ENCODE measurements at places on chromosomes 7 and 10.

GRCh38 chr10:77359287-77359691, 278.3 kb downstream of the KCNMA1 start:
- no peaks in the 10 kb centered on the region for H3K36me3 ChIP-seq
- H3K4me1 ChIP-seq = peaks cover 11% of the 10 kb centered on the region
- no peak for DNase-seq
- H3K27me3 ChIP-seq = no peaks in the 10 kb centered on the region

DNA sequence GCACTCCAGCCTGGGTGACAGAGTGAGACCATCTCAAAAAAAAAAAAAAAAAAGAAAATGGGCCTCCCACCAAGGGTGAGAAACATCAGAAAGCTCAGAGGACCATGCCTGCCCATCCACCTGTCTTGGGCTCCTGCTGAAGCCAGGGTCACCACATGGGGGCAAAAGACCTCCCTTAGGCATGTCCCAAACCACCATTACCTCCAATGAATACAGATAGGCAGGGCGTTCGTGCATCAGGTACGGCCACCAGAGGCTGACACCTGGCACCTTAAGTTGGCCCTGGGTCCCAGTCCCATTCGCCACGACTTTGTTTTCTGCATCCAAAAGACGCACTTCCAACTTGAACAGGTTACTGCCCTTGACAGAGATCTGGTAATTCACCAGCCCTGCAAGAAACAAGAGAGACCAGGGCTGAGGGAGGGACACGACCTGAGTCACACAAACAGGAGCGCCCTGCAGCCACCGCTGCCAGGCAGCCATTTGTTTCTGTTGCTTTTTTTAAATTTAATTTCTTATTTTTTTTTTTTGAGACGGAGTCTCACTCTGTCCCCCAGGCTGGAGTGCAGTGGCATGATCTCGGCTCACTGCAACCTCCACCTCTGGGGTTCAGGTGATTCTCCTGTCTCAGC, 6.1 kb downstream of the GUSB start:
- peaks cover 15% of the 10 kb centered on the region for H3K36me3 ChIP-seq
- H3K27ac ChIP-seq = no peak overlapping the region

GRCh38 chr7:149625947-149626392, 128.4 kb upstream of the ZNF746 start:
- H3K27me3 ChIP-seq = peaks cover 9% of the 10 kb centered on the region
- no peak for DNase-seq
- no peak overlapping the region for H3K4me3 ChIP-seq
- H3K27ac ChIP-seq = no peak overlapping the region

DNA sequence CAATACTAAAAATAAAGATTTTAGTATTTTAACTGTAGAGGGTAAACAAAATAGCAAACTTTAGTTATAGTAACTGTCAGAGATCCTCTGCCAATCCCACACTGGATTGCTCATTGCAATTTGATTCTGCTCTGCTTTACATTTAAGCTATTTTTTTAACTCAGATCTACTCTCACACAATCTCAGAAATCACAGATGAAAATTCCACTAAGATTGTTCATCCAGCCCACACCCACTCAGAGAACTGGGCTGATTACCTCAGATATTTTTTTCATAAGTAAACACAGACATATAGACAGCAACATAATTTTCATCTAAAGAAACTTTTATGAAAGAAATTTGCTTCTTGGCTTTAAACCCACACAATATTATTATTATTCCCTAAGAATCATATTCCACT, 7.0 kb downstream of the OSBPL3 start:
- H3K27ac ChIP-seq = peak overlapping the region; percentile 36
- no peak overlapping the region for H3K4me3 ChIP-seq
- H3K36me3 ChIP-seq = no peaks in the 10 kb centered on the region
- no peaks in the 10 kb centered on the region for H3K27me3 ChIP-seq

DNA sequence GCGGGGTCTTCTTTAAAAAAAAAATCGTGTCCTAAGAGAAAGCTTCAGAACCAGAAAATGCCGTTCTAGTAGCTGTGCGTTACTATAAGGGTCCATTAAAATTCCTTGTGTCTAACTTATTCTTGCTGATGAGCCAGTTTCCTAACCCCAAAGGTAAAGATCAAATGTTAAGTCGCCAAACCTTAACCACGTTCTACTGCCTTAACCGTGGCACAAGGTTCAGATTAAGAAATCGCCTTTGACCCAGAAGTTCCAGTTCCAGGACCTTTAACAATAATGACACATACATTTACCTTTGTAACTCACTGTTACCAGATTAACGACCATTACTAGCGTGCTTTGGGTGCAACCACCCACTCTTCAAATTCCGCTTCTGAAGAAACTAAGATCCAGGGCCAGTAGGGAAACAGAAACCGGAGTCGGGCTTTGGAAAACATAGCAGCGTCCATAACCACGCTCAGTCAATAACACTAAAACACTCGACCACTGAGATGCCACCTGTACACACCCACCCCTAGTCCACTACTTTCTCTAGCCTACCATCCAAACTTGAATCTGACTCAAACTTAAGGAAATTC, 620 bp downstream of the BET1 start:
- no peak for DNase-seq
- no peaks in the 10 kb centered on the region for H3K36me3 ChIP-seq
- H3K4me1 ChIP-seq = no peaks in the 10 kb centered on the region
- peak overlapping the region; percentile 93 for H3K27ac ChIP-seq
- no peaks in the 10 kb centered on the region for H3K27me3 ChIP-seq
- H3K4me3 ChIP-seq = peak overlapping the region; percentile 98

DNA sequence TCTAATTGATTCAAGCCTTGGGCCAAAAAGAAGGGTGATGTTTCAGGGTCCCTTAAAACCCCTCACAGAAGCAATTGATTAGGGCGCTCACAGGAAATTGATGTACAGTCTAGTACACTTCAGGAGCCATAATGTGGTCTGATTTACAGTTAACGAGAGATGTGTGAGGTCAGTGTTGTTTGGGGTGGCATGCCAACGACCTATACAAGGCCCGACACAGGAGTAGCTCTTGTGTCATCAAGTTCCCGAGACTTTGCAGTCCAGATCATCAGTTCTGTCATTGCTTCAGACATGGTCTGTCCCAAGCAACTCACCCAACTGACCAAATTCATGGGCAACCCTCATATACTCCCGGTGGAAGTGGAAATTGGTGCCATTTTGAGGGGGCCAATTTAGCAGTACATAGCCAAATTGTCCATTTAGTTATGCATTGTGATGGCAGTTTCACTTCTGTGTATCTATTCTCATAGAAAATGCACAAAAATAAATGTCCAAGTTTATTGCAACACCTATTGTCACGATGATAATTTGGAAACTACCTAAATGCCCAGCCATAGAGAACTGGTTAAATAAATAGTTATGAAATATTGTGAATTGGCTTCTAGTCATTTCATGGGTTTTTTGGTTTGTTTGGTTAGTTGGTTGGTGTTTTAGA, 18.0 kb upstream of the ARID5B start:
- H3K27ac ChIP-seq = no peak overlapping the region
- no peaks in the 10 kb centered on the region for H3K36me3 ChIP-seq
- H3K27me3 ChIP-seq = no peaks in the 10 kb centered on the region
- DNase-seq = no peak

- H3K36me3 ChIP-seq = no peaks in the 10 kb centered on the region
- H3K27ac ChIP-seq = no peak overlapping the region
- H3K4me1 ChIP-seq = no peaks in the 10 kb centered on the region
- H3K27me3 ChIP-seq = no peaks in the 10 kb centered on the region
- DNase-seq = no peak
These were observed 177.2 kb upstream of the MYO3A start for GRCh38 chr10:25756784-25757183.

DNA sequence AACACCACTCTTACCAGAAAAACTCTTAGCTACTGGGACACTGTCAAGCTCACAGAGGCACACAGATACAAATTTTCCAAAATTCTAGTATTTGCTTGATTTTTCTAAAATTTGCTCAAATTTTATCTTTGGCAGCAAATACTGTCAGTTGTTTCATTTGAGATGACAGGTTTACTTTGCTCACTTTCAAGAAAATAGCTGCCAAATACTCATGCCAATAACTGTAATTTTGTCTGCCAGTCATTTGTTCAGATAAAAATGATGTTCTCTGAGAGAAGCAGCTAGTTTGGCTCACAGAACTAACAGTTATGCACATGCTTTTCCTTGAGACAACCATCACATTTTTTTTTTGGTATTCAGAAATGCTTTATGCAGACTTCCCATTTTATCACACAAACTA, 82.8 kb downstream of the LRRC18 start:
- no peak overlapping the region for H3K4me3 ChIP-seq
- H3K36me3 ChIP-seq = no peaks in the 10 kb centered on the region
- H3K27ac ChIP-seq = no peak overlapping the region
- no peaks in the 10 kb centered on the region for H3K27me3 ChIP-seq

DNA sequence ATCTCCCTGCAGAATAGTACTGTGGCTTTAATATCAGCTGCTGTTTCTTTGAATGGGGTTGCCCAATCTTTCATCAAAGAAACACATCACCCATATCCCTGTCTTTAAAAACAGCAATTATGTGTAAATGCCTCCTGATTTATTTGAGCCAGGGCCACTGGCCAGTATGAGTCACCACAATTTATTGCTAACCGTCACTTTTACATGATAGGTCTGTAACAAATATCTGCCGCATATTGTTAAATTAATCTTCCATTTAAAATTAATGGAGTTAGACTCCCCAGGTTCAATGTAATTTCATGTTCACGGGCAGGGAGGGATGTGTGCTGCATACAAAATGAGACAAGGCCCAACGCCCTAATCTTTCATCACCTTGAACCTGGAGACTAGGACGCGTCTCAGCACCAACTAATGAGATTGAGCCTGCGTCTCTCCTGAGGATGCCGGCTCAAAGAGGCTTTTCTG, 673.4 kb downstream of the AUTS2 start:
- H3K36me3 ChIP-seq = no peaks in the 10 kb centered on the region
- no peak overlapping the region for H3K27ac ChIP-seq
- DNase-seq = peak; percentile 57

DNA sequence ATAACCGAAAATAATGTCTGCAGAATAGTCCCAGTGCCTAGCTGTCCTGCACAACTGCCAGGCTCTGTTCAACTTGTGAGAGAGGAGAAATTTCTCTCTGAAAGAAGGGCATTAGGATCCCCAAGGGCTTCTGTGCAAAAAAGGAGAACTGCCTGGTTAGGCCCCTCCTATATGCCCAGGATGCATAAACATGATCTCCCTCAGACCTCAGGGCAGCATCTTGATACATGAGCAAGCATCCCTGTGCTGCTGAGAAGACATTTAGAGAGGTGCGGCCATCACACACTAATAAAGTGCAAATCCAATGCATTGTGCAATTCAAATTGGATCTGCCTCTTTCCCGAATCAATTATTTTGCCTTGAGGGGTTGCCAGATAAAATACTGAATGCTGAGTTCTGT, 553.6 kb downstream of the TNS3 start:
- H3K4me3 ChIP-seq = no peak overlapping the region
- no peak for DNase-seq
- H3K36me3 ChIP-seq = no peaks in the 10 kb centered on the region
- H3K27me3 ChIP-seq = peaks cover 3% of the 10 kb centered on the region
- no peaks in the 10 kb centered on the region for H3K4me1 ChIP-seq

- H3K4me3 ChIP-seq = no peak overlapping the region
- peaks cover 5% of the 10 kb centered on the region for H3K27me3 ChIP-seq
- peak; percentile 29 for DNase-seq
These were observed 115.5 kb upstream of the CREB5 start for GRCh38 chr7:28296571-28297483.

GRCh38 chr10:16995867-16996529, 133.6 kb downstream of the CUBN start:
- H3K4me3 ChIP-seq = no peak overlapping the region
- H3K36me3 ChIP-seq = no peaks in the 10 kb centered on the region
- no peaks in the 10 kb centered on the region for H3K27me3 ChIP-seq
- peaks cover 14% of the 10 kb centered on the region for H3K4me1 ChIP-seq
- DNase-seq = peak; percentile 73
